ENCODE measurements at places on chromosomes 1 and 21.

DNA sequence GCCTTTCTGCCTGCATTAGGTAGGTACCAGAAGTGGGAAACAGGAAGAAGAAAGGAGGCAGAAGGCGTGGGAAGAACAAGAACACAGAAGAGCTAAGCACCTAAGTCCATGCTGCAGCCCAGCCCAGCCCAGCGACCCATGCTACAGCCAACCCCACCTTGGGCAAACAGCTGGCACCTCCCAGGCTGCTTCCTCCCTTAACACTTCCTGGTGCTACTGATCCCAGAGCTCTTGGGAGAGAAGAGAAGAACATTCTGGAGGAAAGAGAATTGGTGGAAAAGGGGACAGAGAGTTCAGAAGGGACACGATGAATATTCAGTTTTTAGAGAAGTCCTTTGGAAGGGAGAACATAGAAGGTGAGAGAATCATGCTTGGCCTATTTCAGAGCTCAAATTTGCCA lies 28.5 kb downstream of the PLEKHA6 start:
- DNase-seq = no peak

GRCh38 chr1:103109311-103109920 lies 1.1 kb upstream of the COL11A1 start:
- DNase-seq = no peak

- no peak for DNase-seq
These were observed 56.6 kb downstream of the ATP1B1 start for GRCh38 chr1:169163059-169163458.

- DNase-seq = no peak
These were observed 65.6 kb downstream of the GTF2B start for GRCh38 chr1:88825721-88826120.

- no peak for DNase-seq
These were observed 36.0 kb upstream of the IL19 start for GRCh38 chr1:206734499-206735142.

DNA sequence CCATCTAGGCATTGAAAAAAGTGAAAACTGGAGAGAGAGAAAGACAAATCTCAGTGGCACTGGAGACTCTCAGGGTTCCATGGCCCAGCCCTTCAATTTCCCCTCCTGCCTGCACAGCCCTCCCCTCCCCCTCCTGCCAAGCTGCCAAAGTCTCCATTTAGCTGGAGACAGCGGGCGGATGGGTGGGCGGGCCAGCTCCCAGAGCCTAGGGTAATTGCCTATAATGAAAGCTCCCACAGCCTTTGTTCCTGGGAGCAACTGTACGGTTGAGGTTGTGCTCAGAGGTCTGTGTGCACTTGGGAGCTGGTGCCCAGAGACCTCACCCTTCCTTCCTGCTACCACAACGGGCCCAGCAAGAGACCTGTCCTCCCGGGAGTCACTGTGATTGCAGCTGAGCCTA lies 89.6 kb downstream of the NAV1 start:
- no peak for DNase-seq

DNA sequence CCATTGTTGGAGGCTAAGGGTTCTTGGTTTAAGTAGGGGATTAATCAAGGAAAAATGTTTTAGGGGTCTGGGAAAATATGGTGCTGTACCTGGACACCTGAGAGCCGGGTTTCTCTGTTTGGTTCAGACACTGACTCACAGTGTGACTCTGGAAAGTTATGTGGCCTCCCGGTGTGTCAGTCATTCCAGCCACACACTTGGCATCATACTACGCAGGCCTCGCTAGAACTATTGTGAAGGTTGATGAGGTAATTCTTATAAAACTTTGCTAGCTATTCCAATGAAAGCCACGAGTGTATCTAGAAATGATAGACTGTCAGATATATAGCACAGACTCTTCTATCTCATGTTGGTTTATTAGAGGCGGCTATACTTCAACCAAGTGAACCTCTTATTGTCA lies 4.8 kb upstream of the CAMSAP2 start:
- DNase-seq = no peak

- no peak for DNase-seq
These were observed 148.5 kb downstream of the DHRS3 start for GRCh38 chr1:12469493-12469892.

DNA sequence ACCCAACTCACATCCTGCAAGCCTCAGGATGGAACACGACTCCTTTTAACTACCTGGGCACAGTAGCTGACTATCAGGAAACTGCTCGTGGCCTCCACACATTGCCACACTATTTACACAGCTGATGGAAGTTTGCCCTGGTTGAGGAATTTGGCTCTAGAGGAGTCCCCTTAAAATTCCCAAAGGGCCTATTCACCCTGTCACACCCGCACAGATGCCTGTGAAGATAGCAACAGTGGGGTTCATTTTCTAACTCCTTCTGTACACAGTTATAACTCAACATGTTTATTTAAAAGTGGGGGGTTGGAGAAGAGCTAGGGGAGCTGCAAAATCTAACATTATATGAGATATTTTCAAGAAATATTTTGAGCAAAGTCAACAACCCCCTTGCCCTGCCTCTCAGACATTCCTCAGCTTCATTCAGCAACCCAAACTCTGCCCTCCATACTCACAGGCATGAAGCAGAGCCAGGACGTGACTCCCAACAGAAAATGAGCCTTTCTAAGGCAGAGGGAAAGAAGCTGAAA lies 35.8 kb upstream of the CCN1 start:
- DNase-seq = no peak

- no peak for DNase-seq
These were observed 59.4 kb downstream of the NRIP1 start for GRCh38 chr21:15005391-15005790.

DNA sequence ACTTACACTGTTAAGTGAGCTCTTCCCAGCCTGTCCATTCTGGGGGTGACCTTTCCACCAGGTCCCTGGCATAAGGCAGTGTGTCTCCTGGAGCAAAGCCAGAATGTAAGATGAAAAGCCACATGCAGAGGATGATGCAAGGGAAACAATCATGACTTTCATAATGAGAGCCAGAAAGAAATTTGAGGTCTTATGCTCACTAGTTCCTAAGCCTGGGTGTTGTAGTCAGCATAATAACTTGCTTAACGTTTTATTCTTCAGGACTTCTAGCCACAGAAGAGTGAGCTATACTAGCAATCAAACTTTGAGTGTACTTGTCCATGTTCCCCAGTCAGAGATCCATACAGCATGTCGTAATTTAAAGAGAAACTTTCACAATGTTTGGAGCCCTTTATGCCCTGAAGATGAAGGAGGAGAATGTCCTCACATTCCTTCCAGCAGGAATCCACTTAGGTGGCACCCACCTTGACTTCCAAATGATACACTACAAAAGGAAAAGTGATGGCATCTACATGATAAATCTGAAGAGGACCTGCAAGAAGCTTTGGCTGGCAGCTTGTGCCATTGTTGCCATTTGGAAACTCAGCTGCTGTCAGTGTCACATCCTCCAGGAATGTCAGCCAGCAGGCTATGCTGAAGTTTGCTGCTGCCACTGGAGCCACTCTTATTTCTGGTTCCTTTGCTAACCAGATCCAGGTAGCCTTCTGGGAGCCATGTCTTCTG lies 60.5 kb upstream of the FOXD3 start:
- no peak for DNase-seq

DNA sequence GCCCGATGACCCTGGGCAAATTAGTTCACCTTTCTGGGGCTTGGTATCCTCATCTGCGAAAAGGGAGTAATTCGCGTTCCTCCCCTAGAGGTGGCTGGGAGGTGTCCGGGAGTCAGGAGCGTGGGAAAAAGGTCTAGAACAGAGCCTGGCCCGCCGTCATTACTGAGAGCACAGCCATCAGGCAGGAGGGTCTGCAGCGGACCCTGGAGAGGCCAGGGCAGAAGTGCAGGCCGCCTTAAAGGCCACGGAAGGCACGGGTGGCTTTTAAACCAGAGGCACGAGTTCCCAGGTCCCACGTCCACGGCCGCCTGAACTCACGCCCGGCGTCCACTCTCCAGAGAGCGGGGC lies 850 bp downstream of the PANK4 start:
- DNase-seq = no peak

DNA sequence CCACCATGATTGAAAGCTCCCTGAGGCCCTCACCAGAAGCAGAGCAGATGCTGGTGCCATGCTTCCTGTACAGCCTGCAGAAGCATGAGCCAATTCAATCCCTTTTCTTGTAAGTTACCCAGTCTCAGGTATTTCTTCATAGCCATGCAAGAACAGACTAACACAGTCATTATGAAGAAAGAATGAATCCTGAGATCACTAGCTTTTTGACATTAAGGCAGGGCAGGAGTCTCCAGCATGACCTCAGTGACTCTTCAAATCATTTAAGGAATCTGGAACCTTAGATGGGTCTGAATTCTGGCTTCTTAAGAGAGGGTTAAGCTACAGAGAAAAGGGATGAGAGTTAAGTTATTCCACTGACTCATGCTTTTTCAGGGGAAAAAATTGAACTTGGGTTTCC lies 79.0 kb downstream of the PTPN14 start:
- DNase-seq = no peak

DNA sequence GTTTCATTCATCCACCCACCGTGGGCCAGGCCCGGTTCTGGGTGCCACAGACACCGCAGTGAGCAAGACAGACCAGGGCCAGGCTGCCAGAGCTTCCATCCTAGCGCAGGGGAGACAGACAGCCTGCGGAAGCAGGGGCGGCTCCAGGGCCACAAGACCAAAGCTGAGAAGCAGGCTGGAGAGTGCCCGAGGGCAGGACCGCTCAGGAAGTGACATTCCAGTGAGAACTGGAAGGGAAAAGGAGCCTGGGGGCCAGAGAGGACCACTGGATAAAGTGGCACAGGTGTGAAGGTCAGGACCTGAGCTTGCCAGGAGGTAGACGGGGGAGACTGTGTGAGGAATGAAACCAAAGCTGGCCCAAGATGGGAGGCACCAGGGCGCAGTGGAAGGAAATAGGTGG lies 59.5 kb upstream of the EFHD2 start:
- no peak for DNase-seq

- no peak for DNase-seq
These were observed 93.8 kb downstream of the DMRTA2 start for GRCh38 chr1:50329332-50329932.

GRCh38 chr1:184912392-184912791 lies 61.9 kb downstream of the NIBAN1 start:
- DNase-seq = no peak

DNA sequence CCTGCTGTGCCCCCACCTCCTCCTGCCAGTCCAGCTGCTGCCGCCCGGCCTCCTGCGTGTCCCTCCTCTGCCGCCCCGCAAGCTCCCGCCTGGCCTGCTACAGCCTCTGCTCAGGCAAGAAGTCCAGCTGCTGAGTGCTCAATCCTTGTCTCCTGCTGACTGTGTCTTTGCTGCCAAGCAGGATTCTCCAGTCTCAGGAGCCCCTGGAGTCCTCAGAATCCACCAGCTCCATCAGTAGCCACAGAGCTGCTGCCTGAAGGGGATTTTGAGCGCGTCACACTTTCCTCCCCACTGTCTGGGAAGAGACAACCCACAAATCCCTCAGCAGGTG lies 973 bp downstream of the KRTAP10-11 start:
- DNase-seq = no peak

DNA sequence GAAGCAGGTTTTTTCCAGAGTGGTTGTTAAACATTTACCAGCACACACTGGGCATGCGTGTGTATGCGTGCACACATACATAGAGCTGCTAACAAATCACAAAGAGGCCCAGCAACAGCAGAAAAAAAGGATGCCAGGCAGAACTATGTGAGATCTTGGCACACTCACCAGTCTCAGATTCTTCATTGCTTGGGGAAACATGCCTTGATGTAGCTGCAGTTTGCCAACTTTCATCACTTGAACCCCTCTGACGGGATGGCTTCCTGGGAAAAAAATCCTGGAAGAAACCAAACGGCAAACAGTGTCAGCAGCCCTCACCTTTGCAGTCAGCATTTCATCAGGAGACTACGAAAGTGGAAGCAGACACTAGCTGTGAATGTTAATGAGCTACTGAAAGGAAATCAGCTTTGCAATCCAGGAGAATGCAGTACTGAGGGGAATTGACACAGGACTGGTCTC lies 609.1 kb downstream of the KIF26B start:
- DNase-seq = no peak

DNA sequence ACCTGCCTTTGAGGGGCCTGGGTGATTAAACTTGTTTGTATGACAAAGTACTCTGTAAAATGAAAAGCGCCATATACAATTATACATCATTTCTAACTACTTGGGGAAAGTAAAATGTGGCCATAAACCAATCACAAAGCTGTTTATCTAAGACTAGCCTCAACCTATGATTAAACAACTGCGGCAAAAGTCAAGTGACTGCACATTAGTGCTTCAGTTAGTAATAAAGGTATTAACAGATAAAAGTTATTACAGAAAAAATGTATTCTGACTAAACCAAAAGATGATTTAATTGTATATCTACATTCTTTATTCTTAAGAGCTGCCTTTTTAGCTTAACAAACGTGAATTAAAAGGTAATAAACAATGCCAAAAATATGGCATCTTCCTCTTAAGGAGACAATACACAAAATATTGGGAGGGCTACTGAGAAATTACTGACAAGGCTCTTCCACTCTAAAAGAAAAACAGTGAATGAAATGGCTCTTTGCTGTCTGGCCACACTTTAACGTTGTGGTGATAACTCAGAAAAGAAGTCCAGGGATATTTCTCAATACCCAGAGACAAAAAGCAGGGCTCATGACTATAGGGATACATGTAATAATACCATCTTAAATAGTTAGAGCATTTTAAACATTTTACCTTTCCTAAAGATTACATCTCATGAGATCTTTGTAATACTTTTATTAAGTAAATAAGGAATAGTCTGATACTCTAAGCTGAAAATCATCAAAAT lies 8.6 kb downstream of the ARHGAP29 start:
- DNase-seq = no peak

GRCh38 chr1:154306151-154306550 lies 14.7 kb upstream of the AQP10 start:
- DNase-seq = no peak

DNA sequence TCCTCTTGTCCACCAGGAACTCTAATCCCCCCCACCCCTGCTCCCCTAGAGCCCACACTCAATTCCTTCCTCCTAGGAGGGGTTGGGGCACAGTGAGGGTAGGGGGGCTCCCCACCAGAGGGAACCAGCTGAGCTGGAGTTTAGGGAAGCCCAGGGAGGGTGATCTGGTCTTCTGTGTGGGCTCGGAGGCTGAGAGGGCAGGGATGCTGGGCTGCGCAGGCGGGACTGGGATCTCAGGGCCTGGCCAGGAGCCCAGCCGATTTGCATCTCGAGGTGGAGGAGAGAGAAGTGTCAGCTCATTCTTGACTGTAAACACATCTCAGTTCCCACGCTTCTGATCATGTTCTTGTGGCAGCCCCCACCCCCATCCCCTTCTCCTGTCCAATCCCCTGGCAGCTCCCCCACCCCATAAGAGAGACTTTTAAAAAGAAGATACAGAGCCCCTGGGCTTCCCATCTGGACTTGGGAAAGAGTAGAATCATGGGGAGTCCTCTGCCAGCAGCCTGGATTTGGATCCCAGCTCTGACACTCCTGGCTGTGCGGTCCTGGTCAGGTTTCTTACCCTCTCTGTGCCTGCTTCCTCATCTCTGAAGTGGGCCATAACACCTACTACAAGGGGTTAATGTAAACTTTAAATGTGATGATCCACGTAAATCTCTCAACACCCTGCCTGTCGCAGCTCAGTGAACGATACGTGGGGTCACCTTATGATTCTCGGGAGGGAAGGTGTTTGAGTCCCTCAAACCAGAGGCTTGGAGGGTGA lies 6.6 kb downstream of the PEAR1 start:
- DNase-seq = no peak

- no peak for DNase-seq
These were observed 898 bp downstream of the KRTAP27-1 start for GRCh38 chr21:30336596-30336995.

GRCh38 chr1:37052120-37052519 lies 17.8 kb upstream of the GRIK3 start:
- no peak for DNase-seq

Data from esophagus squamous epithelium (tissue), 5 donors.